NCI-H2081 treated with DMSO at 0.1 percent for 48 hours (cell line): ENCODE measurements at places on chromosomes 7 and 10.

GRCh38 chr7:76223286-76223972, 21.7 kb downstream of the SRRM3 start:
- no peak for DNase-seq

GRCh38 chr10:12707461-12708185, 293.9 kb downstream of the CCDC3 start:
- no peak for DNase-seq

DNA sequence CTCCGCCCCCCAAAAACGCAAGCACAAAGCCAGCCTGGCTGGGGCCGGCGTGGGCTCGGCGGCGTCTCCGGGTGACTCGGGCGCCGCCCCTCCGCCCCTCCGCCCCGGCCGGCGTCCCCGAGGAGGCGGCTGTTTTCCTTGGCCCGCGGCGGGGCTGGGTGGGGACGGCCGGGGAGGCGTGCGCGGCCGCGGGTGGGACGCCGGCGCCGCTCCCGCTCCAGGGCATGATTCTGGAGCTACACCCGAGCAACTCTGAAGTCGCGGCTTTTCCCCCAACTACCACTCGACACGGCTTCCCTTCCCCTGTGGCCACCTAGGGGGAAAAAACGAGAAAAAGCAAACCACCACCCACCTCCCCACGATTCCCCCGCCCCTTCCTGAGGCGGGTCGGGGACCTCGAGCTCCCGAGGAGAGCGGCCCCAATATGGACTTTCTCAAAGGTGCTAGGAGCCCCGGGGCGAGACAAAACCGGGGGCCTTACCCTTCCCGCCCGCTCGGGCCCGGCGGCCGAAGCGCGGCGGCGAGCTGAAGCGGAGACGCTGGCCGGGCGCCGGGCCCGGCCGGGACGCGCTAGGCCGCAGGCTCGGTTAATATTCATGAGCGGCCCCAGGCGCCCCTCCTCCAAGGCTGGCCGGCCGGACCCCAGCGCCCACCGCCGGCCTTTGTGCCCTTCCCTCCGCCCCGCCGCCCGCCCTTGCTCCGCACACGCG, 856 bp downstream of the ARHGAP21 start:
- no peak for DNase-seq

DNA sequence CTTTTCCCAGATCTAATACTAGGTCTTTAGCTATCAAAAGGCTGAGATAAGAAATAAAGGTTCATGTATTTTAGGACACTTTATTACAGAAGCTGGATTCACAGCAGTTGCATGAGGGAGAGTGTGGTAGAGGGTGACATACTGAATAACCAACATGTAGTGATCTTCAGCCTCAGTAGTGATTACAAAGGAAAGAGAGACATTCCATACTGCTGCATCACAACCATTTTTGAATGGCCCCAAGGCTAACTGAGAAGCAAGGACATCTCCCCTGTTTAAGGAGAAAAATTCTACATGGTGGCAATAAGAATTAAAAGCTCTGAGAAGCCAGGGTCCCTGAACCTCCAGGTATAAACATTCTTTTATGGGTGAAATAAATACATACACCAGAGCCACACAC, 35.3 kb downstream of the COG5 start:
- no peak for DNase-seq

DNA sequence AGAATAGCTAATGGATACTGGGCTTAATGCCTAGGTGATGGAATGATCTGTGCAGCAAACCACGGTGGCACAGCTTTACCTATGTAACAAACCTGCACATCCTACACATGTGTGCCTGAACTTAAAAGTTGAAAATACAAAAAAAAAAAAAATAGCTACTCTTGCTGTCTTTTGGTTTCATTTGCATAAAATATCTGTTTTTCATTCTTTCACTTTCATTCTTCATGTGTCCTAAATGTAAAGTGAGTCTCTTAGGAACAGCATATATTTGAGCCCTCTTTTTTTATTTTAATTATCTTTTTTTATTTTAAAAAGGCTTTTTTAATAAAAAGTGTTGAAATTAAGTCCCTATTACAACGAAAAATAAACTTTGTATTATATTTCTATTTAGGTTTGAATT, 836.1 kb upstream of the KCND2 start:
- no peak for DNase-seq

DNA sequence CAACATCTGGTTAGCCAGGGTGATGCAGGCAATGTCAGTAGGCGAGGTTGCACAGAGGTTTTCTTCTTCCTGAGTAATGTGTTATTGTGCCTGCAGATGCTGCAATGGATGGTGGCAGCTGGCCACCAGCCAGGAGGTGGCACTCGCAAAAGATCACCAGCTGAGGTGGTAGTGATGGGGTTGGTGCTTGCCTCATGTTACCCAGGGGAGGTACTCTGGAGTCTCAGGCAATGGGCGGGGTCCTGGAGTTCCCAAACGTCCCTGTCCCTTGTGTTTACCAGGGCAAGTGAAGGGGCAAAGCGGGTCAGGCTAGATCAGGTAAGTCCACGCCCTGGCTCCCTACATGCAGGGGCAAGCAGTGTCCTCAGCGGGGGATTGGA, 21.1 kb downstream of the CLRN3 start:
- no peak for DNase-seq

DNA sequence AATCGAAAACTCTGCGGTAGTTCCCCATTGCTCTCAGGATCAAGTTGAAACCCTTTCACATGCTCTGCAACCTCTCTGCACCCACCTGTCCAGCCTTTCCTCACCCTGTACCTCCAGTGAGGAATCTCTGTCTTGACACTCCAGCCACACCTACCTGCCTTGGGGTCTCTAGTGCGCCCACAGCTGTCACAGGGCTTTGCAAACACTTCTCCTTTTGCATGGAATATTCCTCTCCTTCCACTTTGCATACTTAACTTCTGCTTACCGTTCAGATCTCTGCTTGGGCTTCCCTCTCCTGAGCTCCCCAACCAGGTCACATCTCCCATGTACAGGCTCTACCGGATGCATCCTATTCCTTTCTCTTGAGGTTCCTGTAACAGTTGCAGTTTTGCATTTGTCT, 6.6 kb upstream of the ZYX start:
- no peak for DNase-seq

GRCh38 chr7:96707901-96708774, 1.5 kb downstream of the SEM1 start:
- no peak for DNase-seq

- DNase-seq = no peak
Measured at GRCh38 chr7:158013085-158013668, 574.4 kb downstream of the PTPRN2 start.

- DNase-seq = no peak
Measured at GRCh38 chr10:100775386-100775785, 30.0 kb downstream of the PAX2 start.

DNA sequence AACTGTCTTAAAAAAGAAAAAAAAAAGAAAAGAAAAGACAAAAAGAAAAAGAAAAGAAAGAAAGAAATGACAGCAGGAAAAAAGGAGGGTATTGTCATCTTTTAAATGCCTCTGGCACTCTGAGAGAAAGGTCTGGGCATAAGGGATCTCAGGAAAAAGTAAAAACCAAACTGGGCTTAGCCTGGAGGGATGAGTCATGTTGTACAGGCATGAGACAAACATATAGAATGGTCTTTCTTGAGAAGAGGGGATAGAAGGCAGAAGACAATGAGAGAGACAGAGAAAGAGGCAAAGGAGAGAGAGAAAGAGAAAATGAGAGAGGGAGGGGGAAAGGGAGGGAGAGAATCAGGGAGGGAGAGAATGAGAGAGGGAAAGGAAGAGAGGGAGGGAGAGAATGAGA, 32.3 kb upstream of the KCNMA1 start:
- no peak for DNase-seq

DNA sequence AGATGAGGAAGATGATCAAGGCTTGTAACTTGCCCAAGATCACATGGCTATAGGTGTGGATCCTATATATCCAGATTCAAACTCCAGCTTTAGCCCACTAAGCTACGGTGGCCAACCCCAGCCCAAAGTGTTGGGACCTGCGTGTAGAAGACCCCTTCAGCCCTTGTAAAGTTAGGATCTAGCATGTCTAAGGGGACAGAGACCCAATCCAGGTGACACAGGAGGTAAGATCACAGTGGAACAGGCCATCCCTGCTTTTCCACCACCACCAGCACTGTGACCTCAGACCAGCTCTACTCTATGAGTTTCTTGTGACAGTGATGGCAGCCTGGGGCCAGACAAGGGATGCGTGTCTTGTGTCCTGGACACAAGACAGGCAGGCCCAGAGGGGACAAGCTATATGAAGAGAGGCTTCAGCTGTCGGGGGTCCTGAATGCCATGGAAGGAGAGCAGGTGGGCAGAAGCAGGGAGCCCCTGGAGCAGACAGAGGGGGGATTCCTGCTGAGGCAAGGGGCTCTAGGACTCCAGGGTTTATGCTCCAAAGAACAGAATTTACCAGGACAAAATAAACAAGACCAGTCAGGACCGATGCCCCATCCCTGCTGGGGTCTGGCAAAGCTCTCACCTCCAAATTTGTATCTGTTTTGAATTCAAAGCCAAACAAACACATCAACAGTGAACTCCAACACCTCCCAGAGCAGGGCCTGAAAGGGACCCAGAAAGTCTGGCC, 10.4 kb downstream of the GPRIN2 start:
- no peak for DNase-seq

GRCh38 chr7:45026984-45027773, 27.2 kb downstream of the CCM2 start:
- no peak for DNase-seq

DNA sequence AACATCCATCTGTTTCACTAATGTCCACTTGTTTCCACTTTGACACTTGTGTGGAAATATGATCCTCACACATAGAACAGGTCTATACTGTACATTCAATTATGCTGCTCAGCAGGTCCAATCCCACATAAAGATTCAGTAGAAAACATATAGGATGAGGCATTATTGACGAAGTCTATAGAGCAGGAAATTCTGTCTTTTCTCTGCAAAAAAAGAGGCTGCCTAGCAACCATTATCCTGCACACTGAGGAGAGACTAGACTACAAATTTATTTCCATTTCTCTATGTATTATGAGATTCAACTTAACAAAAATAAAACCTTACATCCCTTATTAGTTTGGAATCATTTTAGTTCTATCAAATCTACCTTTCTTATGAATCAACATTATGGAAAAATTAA, 204.6 kb upstream of the POM121L12 start:
- DNase-seq = no peak

DNA sequence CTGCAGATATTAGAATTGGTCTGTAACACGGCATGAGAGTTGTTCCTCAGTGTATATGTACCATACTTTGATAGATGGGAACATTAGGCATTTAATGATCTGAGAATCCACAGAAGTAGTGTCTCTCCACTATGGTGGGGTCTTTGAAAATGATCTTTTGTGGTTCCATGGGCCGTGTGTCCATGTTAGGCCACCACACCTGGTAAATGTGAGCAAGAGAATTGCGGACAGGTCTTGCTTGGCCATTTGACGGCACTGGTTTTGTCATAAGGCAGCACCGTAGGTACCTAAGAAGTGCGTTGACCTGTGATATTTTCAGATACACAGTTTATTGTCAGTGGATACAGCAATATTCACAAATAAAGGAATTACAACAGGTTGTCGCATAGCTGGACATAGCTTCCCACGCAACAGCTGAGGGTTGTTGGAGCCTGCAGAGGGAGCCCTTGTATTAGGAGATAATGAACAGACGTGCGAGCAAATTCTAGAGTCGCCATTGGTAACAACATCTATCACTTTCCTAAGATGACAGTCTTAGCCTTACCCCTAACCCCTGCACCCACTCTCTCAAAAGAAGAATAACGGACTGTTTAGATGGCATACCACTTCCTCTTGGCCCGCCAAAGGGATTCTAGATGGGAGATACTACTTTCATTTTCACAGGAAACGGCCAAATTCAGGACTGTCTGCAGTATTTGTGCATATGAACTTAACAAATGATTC, 111.4 kb downstream of the COL28A1 start:
- DNase-seq = peak; percentile 56

GRCh38 chr7:158361326-158361946, 226.2 kb downstream of the PTPRN2 start:
- no peak for DNase-seq

DNA sequence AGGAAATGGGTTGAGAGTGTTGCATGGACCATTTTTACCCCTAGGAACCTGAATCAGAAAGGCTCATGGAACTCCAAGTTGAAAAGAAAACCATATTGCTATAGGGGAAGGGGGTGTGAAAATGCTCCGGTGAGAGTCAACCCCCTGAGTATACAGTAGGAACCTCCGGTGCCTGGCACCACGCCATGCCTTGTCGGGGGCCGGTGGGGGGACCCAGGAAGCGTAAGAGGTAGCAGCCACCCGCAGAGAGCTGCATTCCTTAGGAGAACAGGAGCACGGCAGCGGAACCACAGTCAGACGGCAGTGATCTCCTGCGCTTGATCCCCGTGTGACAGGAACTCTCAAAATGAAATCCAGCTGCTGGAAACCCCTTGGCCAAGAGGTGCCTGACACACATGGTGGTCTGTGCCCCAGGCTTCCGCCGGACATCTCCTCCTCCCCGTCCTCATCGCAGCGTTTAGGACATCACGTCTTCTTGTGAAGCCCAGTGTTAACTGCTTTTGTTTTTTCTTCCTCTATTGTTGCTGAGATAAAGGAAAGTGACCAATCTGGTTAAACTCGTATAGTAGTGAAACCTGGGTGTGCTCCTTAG, 186.8 kb downstream of the CELF2 start:
- DNase-seq = no peak

DNA sequence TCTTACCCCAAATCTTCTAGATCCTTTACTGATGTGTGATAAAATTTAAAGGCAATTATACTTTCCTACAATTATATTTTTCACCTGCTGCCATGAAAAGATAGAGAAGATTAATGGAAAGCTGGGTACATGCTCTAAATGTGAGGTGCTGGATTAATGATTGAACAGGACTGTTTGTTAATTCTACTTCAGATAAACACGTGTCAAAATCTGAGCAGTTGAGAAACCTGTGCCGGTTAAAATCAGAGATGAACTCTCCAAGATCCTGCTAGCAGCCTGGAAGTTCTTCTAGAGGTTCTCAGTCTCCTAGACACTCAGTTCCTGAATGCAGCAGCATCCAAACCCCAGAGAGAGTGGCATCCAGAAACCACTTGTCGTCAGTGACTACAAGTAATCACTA, 69.2 kb downstream of the INHBA start:
- no peak for DNase-seq

DNA sequence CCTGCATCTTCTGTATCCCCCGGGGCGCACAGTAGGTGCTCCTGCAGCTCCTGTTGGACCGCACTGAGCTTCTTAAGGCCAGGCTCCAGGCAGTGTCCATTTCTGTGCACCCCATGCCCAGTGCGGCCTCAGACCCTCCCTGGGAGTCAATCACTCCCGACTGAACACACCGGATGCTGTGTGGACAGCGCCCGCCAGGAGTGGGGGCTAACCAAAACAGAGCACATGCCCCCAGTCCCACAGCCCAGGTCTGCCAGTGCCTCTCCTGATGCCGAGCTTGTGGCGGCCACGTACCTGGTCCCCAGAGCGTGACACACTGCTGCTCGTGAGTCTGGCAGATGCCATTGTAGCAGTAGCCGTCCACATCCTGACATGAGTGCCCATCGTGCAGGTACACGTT, 168.1 kb downstream of the FANK1 start:
- no peak for DNase-seq

- no peak for DNase-seq
Measured at GRCh38 chr7:115106316-115106715, 184.4 kb downstream of the MDFIC start.
